T-helper 2 cell treated with Interferon-gamma antibody and Interleukin-4, amounts not matched to agents 100 ng/mL and 5 ng/mL, for 36 hours (primary cell): ENCODE measurements at places on chromosomes 6 and 20. TPM values are rescaled to one million over a fixed set of nuclear protein-coding genes. Genes with fewer than 3 reads are reported as not detected.

Gene CDYL
- total RNA-seq, result 26.9 and 30.6 TPM in 2 replicates

Gene SMIM29
- total RNA-seq, result 20.3 and 22.1 TPM in 2 replicates

Gene GCLC
- total RNA-seq, result 34.7 and 37.4 TPM in 2 replicates

Gene NR2E1
- total RNA-seq, result not detected in 2 replicates

Gene IL17A
- total RNA-seq, result not detected in 2 replicates

Gene DCDC2
- total RNA-seq, result not detected in 2 replicates

Gene RIPOR2
- 182 and 188 TPM in 2 replicates for total RNA-seq

Gene ZBTB12
- total RNA-seq, result 2.8 TPM in 2 replicates
